ENCODE measurements at places on chromosomes 7 and 10.

DNA sequence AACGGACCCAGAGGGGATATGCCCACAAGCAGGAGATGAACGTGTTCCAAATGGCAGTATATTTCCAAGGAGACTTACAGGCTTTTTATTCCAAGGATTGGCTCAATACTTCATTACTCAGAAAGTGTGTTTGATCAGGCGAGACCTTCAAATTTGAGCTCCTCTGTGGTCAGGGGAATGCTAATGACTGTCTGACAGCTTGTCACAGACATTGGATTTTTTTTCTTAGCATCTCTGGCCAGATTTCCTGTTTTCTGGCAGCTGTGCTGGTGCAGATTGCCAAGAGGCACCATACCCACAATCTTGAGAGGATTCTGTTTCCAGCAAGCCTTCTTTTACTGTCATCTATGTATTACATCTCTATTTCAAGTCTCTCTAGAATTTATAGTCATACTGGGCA is 93.8 kb downstream of the C1GALT1 start:
- no peak for DNase-seq

GRCh38 chr7:102421706-102422240 is 11.6 kb upstream of the ORAI2 start:
- DNase-seq, result no peak

DNA sequence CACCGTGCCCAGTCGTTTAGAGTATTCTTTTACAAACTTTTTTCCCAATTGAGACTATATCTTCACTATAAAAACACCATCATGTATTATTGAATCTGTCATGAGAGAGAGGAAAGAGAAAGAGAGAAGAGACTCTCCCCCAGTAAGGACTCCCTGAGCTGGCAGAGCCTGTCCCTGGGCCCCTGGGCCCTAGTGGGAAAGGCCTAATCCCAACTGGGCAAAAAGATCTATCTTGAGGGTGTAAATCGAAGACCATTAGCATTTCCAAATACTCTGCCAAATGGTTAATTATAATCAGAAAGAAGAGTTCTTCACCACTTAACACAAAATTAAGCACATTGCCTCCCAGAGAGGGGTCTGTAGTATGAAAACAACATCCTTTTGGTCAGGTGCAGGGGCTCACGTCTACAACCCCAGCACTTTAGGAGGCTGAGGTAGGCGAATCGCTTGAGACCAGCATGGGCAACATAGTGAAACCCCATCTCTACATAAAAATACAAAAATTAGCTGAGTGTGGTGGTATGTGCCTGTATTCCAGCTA is 108.2 kb downstream of the SKIDA1 start:
- DNase-seq, result no peak

- no peak for DNase-seq
Observed at GRCh38 chr7:91351374-91351773, 87.1 kb downstream of the FZD1 start.

DNA sequence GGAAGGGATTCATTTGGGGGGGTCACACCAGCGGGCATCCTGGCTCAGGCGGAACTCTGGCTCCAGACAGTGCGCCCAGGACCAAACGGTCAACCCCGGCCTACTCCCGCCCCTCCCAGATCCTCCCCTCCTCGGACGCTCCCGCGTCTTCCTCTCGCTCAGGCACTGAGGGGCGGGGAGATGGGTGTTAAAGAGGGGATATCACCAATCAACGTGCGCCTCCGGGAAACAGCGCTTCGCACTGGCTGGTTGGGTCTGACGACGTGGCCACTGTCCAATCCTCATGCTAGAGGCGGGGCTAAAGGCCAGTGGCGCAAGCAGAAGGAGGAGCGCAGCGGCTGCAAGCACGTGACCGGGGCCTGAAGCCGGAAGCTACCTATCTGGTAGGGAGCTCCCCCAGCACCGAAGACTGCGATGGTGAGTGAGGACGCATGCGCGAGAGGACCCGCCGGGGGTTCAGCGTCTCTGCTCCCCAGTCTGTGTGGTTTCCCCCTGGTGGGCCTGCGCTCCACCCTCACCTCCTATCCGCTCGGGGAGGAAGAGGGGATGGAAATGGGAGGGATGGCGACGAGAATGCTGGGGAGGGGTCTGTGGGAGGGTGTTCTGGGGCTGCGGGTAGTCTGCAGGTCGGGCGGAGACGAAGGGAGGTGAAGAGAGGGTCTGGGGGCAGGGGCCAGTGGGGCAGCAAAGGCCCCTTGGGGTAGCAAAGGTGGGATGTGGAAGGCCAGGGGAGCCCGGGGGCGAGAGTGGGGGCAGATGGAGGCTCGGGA is at the start of gene LAMTOR4:
LAMTOR4 (plus strand) TSS at position 360 of the 770 bp plus-strand sequence; CDS start at position 415, 55 bp downstream.
- peak; percentile 97 for DNase-seq

DNA sequence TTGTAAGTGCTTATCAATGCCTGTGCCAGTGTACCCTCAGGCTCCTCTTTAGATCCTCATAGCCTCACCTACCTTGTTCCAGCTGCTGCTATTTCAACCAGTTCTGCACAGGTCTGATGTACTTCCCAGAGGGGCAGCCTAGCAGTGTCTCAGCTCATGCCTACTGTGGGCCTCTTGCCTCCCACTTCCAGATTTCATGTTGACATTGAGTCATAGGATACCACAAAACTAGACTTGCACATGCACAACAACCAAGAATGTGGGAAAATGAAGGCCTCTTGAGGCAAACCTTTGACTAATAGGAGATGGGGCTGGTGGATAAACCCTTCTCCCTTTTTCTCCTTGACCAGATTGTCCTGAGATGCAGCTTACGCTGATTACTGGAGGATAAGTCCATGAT is 31.0 kb downstream of the PON3 start:
- no peak for DNase-seq

DNA sequence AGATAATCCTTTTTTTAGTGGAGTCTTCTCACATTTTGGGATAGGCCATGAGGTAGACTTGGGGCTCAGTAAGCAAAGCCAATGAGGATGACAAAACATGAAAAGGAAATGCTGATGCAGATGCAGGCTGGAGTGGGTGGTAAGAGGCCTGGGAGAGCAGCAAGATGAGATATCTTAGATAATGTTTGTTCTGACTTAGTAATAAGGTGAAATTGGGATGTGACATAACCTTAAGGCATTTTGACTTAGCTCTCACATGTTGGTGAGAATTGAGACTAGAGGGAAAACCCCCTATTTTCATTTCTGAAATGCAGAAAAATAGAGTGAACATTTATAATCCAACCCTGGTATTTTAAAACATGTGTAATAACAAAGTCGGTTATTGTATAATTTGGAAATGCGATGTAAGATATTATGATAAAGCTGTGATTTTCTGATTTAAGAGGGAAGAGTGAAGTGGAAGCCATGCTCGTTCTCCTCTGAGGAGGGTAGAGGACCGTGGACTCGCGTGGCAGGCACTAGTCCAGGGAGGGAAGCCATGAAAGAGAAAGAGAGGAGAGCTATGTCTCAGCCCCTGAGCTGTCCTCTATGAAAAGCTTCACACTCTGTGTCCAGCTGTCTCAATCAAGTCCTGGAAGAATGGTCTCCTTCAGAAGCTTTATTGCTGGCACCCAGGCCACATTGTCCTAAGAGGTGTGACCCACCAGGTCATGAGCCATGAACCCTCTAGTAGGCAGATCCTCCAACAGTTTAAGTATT is 57.3 kb downstream of the ST7 start:
- peak; percentile 2 for DNase-seq
